ENCODE measurements at places on chromosomes 2 and 18.

GRCh38 chr18:56402872-56403516 is 235.4 kb downstream of the TXNL1 start:
- DNase-seq: no peak

- peak; percentile 73 for DNase-seq
These were observed 181.5 kb downstream of the TCF4 start for GRCh38 chr18:55406451-55406991.

DNA sequence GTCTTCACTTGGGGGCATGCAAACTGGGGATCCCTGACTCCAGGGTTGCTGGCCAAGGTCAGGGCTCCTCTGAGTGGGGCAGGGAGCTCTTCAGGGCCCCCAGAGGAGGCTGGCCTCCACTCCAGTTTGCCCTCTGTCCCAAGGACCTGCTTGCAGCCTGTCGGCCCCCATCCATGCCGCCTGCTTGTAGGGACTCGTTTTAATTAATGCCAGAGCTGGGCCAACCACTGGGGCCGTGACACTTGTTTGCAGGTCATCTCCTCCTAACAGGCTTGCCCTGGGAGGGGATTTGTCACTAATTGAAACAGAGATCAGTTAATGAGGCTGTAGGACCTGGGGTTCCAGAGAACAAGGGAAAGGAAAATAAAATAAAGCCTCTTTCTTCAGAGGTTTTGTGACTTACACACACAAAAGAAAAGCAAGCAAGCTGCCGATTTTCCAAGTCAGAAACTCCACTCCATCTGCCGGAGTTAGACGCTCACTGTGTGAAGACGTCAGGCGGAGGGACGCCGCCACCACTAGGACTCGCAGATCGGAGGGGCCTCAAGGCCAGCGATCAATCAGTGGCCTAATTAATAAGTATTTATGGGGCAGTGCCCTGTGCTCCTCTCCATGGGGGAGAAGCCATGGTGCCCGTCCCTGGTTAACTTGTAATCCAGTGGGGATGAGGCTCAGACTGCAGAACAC is 75.9 kb downstream of the SFXN5 start:
- DNase-seq: no peak

DNA sequence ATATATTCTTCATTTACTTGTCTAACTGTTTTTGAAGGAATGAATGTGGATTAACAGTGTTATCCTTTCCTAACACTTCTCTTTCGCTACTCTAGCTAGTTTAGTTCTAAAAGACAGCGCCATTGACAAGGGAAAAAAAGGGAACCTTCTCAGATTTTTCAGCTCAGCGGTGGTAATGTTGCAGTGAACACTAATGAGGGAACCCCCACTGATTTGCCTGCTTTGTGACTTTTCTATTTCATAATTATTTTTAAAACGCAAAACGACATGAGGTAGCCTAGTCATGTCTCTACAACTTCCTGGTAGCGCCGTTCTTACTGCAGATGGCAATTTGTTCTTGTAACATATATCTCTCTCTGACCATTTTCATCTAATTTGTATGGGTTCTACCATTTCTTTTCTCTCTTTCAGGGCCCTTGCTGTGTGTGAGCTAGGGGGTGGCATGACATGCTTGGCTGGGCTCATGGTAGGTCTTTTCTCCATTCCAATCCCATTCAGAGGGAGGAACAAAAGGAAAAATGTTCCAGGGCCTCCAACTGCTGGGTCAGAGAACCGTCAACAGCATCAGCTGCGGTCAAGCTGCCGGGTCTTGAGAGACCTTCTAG is 235.5 kb upstream of the SIX3 start:
- DNase-seq: no peak

GRCh38 chr2:219204425-219205164 is 2.0 kb upstream of the ZFAND2B start:
- no peak for DNase-seq

- DNase-seq: no peak
These were observed 33.2 kb downstream of the CDH2 start for GRCh38 chr18:28143725-28144124.

DNA sequence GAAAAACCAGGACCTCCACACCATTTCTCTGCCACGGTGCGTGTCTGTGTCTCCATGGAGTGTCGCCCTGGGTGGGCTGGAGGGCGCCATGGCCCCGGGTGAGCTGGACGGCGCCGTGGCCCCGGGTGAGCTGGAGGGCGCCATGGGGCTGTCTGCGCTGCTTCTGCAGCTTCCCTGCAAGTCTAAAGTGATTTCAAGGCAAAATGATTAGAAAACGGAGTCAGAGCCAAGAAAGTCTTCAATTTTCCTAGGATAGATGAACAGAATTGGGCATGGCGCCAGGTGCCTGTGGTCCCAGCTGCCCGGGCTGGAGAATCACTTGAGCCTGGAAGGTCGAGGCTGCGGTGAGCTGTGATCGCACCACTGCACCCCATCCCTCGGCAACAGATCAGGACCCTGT is 27.7 kb upstream of the NFATC1 start:
- DNase-seq: no peak

- DNase-seq: peak; percentile 54
These were observed 159.6 kb upstream of the SIX2 start for GRCh38 chr2:45168711-45169338.

DNA sequence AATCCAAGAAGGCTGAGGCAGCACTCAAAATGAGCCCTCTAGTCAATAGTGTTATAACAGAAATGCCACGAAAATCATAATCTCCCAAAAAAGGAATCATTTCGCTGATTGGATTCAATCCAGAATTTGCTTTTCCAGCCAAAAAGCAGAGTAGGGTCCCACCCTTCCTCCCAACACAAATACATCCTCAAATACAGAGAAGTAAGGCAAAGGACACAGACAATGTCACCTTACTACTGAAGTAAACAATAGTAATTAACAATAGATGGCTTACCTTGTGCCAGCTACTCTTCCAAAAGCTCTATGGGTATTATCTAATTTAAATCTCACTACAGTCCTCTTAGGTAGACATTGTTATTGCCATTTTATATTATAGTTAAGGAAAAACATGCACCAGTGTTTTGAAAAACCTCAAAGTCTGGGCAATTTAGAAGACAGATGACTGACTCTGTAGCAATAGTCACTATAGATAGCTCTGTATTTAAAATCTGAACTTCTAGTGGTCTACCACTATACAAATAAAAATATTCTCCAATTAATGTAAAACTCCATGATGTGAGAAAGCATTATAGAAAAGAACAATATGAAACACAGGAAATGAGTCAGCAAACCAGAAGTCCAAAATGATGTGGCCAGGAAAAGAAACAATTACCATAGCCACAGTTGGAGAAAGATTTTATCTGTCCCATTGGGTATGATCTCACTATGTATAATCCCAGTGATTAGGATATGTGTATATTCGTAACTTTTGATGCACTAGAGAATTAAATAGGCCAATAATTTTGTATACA is 305.0 kb upstream of the ERBB4 start:
- DNase-seq: no peak

DNA sequence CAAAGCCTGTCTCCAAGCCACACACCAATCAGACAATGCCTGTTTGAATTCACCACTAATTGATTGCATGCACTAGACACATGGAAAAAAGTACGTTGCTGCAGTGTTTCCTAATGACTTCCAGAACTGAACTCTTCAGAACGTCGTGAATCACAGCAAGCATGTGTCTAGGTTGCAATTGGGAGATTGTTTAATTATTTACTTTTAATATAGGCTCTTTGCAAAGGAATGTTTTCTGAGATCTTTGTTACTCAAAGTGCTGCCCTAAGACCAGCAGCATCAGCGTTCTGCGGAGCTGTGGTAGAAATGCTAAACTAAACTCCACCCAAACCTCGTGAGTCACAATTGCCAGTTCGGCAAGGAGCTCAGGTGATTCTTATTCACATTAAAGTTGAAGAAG is 52.7 kb upstream of the CCDC68 start:
- DNase-seq: no peak

DNA sequence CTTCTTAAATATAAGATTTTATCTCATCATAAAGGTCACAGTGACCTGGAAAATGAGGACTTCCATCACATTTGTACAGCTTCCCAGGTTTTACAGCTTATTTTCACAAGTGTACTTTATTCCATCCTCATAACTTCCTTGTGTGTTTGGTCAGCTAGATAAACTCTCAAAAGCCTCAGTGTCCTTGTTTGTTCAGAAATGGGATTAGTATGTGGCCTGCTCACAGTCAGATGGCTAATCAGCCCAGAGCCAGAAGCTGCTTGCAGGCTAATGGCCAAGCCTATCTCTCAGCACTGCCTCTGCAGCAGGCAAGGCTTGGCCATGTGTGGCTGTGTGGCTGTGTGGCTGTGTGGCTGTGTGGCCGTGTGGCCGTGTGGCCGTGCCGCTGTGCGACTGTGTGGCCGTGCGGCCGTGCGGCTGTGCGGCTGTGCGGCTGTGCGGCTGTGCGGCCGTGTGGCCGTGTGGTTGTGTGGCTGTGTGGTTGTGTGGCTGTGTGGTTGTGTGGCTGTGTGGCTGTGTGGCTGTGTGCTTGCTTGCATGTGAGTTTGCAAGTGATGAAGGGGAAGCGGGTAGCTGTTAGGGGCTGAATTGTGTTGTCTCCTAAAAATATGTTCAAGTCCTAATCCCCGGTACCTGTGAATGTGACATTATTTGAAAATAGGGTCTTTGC is 233.0 kb upstream of the TNP1 start:
- DNase-seq: no peak
